Activated CD8-positive, alpha-beta memory T cell treated with anti-CD3 and anti-CD28 coated beads, Interleukin-2, amount 10 ng/mL, durations not matched to agents 7 days and 5 days (primary cell): ENCODE measurements at places on chromosomes 13 and 19. TPM values are rescaled to one million over a fixed set of nuclear protein-coding genes. Genes with fewer than 3 reads are reported as not detected.

CYP2A7 gene
- not detected for total RNA-seq

CLEC17A gene
- total RNA-seq: not detected

ZNF324B gene
- 13.1 TPM for total RNA-seq

SELENOV gene
- total RNA-seq: not detected
